ENCODE measurements at places on chromosomes 4 and X.

DNA sequence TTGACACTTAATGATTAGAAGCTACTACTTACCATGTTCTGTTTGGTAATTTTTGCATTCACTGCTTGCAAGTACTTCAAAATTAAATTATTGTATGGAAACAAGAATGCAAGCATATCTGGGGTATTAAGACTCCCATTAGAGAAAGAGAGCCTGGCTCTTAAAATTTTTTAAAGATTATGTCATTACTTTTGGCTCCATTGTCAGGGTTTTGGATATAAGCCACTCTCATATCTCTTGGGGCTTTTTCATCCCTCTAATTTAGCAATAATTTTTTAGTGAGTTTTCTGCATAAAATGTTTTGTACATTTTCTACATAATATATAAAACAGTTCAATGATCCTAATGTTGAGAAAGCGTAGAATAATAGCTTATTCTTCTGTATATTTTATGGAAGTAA, 49.4 kb downstream of the SLC9A6 start:
- no peak for DNase-seq

GRCh38 chrX:20320461-20321159, 53.9 kb upstream of the RPS6KA3 start:
- no peak for DNase-seq

GRCh38 chrX:136880003-136880451, 498 bp downstream of the RBMX start:
- peak; percentile 66 for DNase-seq

- DNase-seq, result no peak
These were observed 1.9 kb downstream of the SPIN2B start for GRCh38 chrX:57119416-57119815.

DNA sequence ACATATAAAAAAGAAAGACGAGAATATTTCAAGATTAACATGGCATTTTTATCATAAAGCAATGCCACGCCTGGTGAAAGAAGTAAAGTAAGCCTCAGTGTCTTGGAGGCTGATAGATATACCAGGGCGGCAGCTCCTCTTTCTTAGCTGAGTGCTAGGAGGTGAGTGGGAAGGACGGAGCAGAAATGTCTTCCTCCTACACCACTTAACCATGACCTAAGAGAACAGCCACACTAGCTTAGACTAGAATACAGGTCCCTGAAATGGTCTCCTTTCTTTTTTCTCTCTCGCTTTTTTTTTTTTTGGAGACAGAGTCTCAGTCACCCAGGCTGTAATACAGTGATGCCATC, 75.0 kb downstream of the NAF1 start:
- no peak for DNase-seq

Data from suprapubic skin (tissue), 4 donors.